ENCODE measurements at places on chromosomes 16 and 17. TPM values are rescaled to one million over a fixed set of nuclear protein-coding genes. Genes with fewer than 3 reads are reported as not detected.

Gene TBC1D26
- total RNA-seq = 2.9 TPM

Gene EIF3C
- total RNA-seq = 214 TPM

Gene ELMO3
- total RNA-seq = 1.4 TPM

Gene FSCN2
- 7.9 TPM for total RNA-seq

Gene C16orf89
- total RNA-seq = 1.2 TPM

Gene DCTPP1
- total RNA-seq = 20.0 TPM

Data from camera-type eye (tissue), 1 donor.